ENCODE measurements at places on chromosomes 6 and 20.
A peak's percentile ranks its signal among the peaks of the same experiment; 100 is the strongest.

DNA sequence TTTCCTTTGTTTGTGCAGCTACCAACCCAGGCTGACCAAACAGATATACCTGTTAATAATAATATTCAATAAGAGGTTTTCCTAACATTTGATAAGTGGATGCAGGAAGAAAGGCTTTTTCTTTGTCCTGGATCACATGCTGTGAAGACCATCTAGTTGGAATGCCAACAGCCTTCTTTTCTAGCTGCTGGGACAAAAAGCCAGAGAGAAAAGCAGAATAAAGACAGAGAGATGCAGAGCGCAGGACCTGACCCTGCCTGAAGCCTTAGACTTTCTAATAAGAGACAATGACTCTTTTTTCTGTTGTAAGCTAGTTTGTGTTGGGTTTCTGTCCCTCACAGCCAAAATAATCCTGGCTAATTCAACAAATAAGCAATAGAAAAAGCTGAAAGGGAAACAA is 308.2 kb downstream of the PHF3 start:
- H3K4me1 ChIP-seq = no peaks in the 10 kb centered on the region
- no peak overlapping the region for H3K4me3 ChIP-seq
- H3K27me3 ChIP-seq = no peaks in the 10 kb centered on the region
- H3K27ac ChIP-seq = no peak overlapping the region
- no peak for DNase-seq

GRCh38 chr20:51531141-51531710 is 11.3 kb downstream of the NFATC2 start:
- no peak overlapping the region for H3K4me3 ChIP-seq
- H3K4me1 ChIP-seq = peaks cover 7% of the 10 kb centered on the region
- H3K27me3 ChIP-seq = no peaks in the 10 kb centered on the region

DNA sequence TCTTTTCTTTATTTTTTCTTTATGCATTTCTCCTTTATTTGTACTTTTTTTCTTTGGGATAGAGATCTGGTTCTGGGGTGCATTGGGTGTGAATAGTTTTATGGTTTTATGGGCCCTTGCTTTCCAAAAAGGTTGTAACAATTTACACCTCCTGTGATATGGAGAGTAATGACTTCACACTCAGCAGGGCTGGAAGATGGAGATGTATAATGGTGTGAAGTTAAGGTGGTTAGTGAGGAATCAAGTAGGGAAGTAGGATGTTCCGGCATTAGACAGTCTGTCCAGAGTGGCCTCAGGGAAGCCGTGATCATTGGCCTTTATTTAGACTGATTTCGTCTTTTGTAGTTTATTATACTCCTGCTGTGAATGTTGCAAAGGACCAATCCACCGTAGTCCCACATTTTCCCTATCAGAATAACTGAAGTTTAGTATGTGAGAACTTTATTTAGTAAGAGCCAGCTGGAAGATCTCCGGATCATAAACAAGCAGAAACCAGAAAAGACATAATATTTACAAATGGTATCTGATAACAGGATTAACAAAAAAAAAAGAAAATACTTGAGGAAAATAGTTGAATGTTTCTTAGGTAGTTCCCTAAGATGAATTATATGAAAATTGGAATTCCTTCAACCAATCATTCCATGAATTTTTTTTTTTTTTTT is 255.5 kb downstream of the TBC1D7 start:
- peaks cover 3% of the 10 kb centered on the region for H3K4me1 ChIP-seq
- no peak for DNase-seq
- no peak overlapping the region for H3K27ac ChIP-seq
- no peak overlapping the region for H3K4me3 ChIP-seq

GRCh38 chr6:110329714-110330436 is 28.3 kb downstream of the METTL24 start:
- no peaks in the 10 kb centered on the region for H3K36me3 ChIP-seq
- H3K27me3 ChIP-seq = no peaks in the 10 kb centered on the region
- H3K4me1 ChIP-seq = peaks cover 4% of the 10 kb centered on the region
- peak overlapping the region; percentile 11 for H3K27ac ChIP-seq
- DNase-seq = no peak
- H3K4me3 ChIP-seq = no peak overlapping the region

DNA sequence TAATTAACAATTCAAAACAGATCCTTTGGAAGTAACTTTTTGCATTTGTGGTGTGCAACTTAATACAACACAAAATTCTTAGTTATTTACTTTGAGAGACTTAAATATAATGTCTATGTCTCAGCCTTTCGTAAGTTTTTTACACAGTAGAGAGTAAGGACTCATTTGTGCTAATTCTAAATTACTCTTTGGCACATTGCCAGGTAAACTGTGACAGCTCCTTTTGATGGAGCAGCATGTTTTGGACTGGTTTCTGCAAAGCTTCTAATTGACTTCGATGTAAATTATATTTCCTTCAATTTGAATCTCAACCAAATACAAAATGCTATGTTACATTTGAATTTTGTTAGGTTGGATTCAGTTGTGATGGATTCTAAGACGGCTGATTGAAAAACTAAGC is 450.7 kb upstream of the OPRM1 start:
- no peak for DNase-seq
- no peaks in the 10 kb centered on the region for H3K4me1 ChIP-seq
- H3K27me3 ChIP-seq = no peaks in the 10 kb centered on the region
- no peaks in the 10 kb centered on the region for H3K36me3 ChIP-seq
- no peak overlapping the region for H3K27ac ChIP-seq

GRCh38 chr6:32202186-32202585 is 9.7 kb upstream of the GPSM3 start:
- DNase-seq = no peak
- no peak overlapping the region for H3K4me3 ChIP-seq
- peaks cover 6% of the 10 kb centered on the region for H3K36me3 ChIP-seq
- H3K27me3 ChIP-seq = peaks cover 4% of the 10 kb centered on the region
- H3K27ac ChIP-seq = no peak overlapping the region

GRCh38 chr6:3340358-3340802 is 81.6 kb downstream of the PSMG4 start:
- no peak overlapping the region for H3K4me3 ChIP-seq
- no peak for DNase-seq
- H3K36me3 ChIP-seq = no peaks in the 10 kb centered on the region

DNA sequence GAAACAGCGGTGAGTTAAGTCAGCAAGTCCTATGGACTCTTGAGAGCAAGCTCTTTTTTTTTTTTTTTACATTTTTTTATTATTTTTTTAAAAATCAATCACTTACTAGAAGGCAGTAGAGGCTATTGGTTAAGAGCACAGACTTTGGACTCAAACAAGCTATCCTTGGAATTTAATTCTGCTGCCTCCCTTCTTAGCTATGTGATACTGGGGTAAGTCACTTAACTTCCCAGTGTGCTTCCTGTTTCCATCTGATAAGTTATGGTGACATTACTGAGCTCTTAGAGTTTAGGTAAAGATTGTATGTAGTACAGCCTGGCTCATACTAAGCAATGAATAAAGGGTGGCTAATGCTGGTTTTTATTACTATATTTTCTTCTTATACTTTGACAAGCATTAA is 770.5 kb upstream of the FLRT3 start:
- no peaks in the 10 kb centered on the region for H3K27me3 ChIP-seq
- H3K4me3 ChIP-seq = no peak overlapping the region
- H3K27ac ChIP-seq = no peak overlapping the region
- H3K36me3 ChIP-seq = no peaks in the 10 kb centered on the region
- H3K4me1 ChIP-seq = no peaks in the 10 kb centered on the region
- DNase-seq = no peak

- no peaks in the 10 kb centered on the region for H3K36me3 ChIP-seq
- H3K4me3 ChIP-seq = no peak overlapping the region
- DNase-seq = no peak
- no peaks in the 10 kb centered on the region for H3K4me1 ChIP-seq
Observed at GRCh38 chr6:67009818-67010217, 1302.8 kb upstream of the EYS start.

- no peaks in the 10 kb centered on the region for H3K36me3 ChIP-seq
- H3K27ac ChIP-seq = no peak overlapping the region
- H3K4me1 ChIP-seq = no peaks in the 10 kb centered on the region
- no peak overlapping the region for H3K4me3 ChIP-seq
Observed at GRCh38 chr6:49582529-49582928, 32.1 kb downstream of the C6orf141 start.

DNA sequence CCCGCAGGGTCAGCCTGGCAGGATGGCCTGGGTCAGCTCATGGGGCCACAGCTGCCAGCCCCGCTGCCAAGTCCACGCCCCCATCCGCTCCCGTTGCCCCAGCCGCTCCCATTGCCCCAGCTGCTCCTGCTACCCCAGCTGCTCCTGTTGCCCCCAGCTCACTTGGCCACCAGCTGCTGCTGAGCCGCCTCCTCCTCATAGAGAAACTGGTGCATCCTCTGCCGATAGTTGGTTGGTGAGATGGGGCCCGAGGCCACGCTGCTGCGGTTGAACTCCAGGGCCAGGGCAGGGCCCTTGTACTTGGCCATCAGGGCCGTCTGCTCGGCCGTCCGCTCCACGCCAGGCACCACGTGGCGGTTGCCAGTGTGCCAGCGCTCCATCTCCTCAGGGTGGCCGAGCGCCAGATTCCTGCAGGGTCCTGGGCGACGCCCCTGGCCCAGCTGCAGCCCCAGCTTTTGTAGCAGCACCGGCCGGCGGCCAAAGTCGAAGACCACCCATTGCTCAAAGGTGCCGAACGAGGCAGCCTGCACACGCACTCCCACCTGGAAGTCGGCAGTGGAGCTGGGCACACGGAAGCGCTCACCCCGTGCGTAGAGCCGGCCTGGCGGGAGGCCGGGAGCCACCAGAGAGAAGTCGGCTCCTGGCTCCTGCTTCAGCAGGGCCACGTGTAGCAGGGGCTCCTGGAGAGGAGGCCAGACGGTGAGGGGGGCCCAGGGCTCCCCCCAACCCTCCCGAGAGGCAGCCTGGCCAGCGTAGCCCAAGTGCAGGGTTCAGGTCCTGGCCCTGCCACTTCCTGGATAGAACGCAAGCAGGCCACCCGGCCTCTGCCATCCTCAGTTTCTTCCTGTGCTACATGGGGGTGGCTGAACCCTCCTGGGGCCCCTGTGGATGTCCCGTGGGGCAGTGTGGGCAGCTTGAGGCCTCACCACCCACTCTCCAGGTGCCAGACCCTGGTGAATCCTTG is 4.8 kb downstream of the HELZ2 start:
- peak overlapping the region; percentile 67 for H3K27ac ChIP-seq
- H3K4me3 ChIP-seq = no peak overlapping the region
- peaks cover 14% of the 10 kb centered on the region for H3K4me1 ChIP-seq
- no peak for DNase-seq
- peaks cover 7% of the 10 kb centered on the region for H3K36me3 ChIP-seq

DNA sequence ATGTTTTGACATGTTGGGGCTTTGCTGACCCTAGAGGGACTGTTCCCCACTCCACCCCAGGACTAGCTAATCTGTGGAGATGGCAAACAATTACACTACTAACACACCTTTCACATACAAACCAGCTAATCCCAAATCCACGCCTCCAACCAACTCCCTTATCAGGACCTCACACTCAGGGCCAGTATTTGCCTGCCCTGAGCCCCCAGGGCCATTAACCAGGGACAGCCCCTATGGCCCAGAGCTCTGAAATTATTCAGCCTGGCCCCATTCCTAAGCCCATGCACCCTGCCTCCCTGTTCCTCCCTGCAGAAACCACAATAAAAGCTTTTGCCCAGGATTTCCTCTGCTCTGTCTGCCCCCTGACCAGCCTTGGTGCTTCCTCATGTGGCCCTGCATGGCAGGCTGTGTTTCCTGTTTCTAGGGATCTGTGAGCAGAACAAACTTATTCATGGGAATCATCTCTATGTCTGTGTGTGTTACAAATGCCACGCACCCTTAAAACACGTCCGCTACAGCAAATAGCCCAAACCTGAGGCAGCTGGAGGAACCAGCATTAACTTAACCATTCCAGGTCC is 121.2 kb downstream of the PXDC1 start:
- no peaks in the 10 kb centered on the region for H3K27me3 ChIP-seq
- DNase-seq = no peak
- no peak overlapping the region for H3K27ac ChIP-seq
- H3K4me1 ChIP-seq = peaks cover 21% of the 10 kb centered on the region

GRCh38 chr6:167892835-167893815 is 66.4 kb downstream of the AFDN start:
- H3K4me3 ChIP-seq = no peak overlapping the region
- no peaks in the 10 kb centered on the region for H3K27me3 ChIP-seq
- no peak for DNase-seq
- no peaks in the 10 kb centered on the region for H3K36me3 ChIP-seq
- H3K4me1 ChIP-seq = no peaks in the 10 kb centered on the region
- H3K27ac ChIP-seq = no peak overlapping the region

DNA sequence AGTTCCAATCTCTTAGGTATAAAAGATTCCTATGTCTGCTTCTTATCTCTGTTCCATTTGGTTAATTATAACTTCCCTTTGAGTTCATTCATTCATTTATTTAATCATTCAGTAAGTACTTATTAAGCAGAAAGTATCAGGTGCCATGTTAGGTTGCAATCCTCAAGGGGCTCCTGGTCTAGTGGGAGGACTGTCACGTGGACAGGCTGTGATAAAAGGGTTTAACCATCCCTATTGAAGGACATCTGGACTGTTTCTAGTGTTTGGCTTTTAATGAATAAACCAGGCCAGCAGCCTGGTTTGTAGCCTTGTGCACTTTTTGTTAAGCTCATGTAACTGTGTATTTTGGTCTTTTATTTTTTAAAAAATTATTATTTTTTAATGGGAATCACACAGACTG is 162.1 kb upstream of the OGFRL1 start:
- H3K36me3 ChIP-seq = no peaks in the 10 kb centered on the region
- DNase-seq = no peak
- H3K27me3 ChIP-seq = no peaks in the 10 kb centered on the region
- H3K27ac ChIP-seq = no peak overlapping the region
- no peaks in the 10 kb centered on the region for H3K4me1 ChIP-seq

DNA sequence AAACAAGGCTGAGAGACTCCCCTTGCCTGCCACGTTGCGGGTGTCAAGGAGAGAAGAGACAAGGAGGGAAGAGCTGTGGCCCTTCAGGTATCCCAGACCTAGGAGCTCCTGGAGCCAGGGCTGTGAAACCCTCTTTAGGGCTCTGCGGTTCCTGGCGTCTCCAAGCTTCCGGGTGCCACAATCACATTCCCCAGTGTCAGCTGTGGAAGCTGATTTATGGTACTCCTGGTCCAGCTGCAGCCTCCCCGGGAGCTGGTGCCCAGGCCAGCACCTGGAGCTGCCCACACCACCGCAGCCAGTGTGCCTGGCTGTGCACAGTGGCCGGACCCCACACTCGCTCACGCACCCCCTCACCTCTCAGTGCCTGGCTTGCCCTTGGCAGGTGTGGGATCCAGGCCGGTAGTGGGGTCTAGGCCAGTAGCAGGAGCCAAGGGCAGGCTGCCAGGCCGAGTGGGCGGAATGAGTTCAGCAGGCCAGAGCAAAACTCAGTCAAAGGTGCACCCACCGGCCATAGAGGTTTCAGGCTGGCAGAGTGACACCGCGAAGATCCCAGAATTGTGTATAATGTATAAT is 58.9 kb upstream of the L3MBTL3 start:
- H3K27ac ChIP-seq = no peak overlapping the region
- H3K4me1 ChIP-seq = no peaks in the 10 kb centered on the region
- no peaks in the 10 kb centered on the region for H3K36me3 ChIP-seq
- no peaks in the 10 kb centered on the region for H3K27me3 ChIP-seq
- DNase-seq = no peak

Measured in esophagus squamous epithelium (tissue), 5 donors.